ENCODE measurements at places on chromosomes 2 and 18.
A peak's percentile ranks its signal among the peaks of the same experiment; 100 is the strongest.

DNA sequence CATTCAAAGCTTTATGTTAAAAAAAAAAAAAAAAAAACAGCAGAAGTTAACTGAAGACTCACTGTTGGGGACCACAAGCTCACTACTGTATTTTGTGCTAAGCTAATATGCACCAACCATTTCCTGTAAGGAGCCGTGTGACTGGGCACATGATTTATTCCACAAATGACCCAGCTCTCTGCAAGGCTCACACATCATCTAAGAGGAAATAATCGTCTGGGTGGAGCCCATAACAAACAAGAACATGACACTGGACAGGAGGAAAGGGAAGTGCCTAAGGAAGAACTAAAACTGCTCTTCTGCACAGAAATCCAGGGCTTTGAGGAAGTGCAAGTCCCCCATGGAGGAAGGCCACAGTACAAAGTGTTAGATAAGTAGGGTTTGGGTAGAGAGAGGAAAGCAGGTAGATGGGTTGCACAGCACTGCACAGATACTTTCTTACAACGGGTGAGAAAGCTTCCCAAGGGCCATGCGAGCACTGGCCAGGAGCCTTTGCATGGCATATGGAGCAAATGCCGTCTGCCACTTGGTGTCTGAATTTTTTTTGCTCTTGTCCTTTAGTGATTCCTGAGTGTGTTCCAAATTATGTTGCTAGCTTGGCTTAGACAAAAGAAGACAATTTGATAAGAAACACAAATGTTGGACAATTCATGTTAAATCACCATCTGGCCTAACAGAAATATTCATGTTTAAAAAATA is 24.4 kb downstream of the NFE2L2 start:
- DNase-seq = peak; percentile 83

GRCh38 chr2:157901325-157901724 is 25.2 kb upstream of the ACVR1 start:
- DNase-seq = no peak

DNA sequence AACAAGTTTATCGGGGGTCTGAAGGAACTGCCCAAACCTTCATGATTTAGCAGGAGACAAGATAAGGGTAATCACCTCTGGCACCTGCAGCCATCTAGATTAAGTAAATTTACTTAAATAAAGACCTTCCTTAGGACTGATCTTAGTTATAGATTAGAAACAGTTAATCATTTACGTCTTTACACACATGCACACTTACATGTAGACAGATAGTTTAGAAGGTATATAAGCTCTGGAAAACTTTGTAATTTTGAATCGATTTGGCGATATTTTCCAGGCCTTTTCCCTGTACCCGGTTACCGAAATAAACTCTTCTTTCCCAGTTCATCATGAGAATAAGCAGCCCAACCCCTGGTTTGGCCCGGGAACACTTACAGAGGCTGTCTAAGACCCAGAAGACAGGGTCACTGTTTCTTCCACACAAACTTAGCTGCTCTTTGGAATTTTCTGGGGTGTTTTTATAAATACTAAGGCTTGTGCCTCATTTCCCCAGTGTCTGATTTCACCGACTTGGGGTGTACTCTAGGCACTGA is 560 bp upstream of the SKA1 start:
- peak; percentile 1 for DNase-seq

DNA sequence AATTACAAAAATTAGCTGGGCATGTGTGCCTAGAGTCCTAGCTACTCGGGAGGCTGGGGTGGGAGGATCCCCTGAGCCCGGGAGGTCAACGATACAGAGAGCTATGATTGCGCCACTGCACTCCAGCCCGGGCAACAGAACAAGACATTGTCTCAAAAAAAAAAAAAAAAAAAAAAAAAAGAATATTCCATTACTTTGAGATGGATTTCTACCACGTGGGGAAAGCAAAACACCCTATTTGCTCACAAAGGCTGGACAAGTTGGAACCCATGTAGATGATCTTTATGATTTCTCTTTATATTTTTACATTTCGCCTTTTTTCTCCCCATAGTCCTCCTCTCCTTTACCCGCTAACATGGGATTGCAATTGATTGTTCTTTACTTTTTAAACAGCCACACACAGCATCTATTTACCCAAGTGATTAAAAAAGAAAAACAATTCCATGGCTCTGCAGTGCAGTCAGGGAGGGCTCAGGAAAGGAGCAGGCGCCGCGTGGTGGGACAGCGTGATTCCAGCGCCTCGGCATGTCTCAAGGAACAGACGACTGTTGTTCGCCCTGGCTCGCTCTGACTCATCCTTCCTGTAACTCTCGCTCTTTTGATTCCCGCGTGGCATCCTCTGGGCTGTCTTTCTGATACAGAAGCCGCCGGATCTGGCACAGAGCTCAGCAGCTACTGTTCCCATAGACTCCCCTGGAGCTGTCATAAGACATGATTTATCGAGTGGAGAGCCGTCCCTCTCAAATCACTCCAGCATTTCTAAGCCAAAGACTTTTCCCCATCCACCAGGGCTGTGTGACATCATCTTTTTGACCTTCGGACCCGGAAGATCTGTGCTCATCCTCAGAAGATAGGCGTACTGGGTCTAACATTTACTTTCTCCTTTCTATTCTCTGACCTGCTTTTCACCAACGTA is 230.4 kb upstream of the AGAP1 start:
- DNase-seq = no peak

DNA sequence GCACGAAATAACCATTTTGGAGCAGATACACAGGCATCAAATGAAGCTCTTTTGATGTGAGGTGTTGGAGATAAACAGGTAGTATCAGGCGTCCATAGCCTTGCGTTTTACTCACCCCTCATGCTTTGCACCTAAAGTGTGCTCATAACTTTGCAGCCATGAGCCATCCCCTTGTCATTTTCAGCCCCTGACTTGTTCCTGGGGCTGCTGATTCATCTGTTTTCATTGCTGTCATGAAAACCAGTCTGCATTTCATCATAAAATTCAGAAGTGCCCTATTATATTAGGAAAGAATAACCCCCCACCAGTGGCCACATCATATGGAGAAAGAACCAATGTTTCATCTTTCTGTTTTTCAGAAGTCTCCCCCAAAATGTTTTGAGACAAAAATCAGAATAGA is 329.7 kb upstream of the NRP2 start:
- DNase-seq = no peak

GRCh38 chr18:22113144-22113844 is 56.1 kb upstream of the GATA6 start:
- DNase-seq = no peak

- DNase-seq = no peak
Measured at GRCh38 chr2:190062601-190063000, at the start of gene MSTN. MSTN (minus strand) TSS chr2:190062729; CDS start chr2:190062596, 133 bp downstream.

DNA sequence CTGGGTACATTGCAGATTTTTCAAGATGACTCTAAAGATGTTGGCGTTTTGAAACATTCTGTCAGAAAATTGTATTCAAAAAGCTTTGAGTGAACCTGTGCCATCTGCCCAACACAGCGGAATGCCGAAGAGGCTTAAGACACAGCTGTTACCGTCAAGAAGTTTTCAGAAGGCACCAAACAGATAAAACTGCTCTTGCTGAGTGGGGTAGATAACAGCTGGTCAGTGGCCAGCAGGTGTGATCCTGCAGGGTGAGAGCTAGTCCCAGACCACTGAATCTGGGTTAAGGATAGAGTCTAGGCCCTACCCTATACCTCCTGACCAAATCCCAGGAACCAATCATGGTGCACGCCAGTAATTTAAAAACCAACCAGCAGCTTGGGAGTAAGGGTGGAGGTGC is 60.5 kb upstream of the B3GNT7 start:
- no peak for DNase-seq

Data from KBM-7 (cell line).